ENCODE measurements at places on chromosomes 2 and 18.

GRCh38 chr2:168245074-168245825 lies 2.1 kb downstream of the STK39 start:
- DNase-seq, result no peak

GRCh38 chr2:36918307-36918706 lies 48.0 kb downstream of the STRN start:
- no peak for DNase-seq

DNA sequence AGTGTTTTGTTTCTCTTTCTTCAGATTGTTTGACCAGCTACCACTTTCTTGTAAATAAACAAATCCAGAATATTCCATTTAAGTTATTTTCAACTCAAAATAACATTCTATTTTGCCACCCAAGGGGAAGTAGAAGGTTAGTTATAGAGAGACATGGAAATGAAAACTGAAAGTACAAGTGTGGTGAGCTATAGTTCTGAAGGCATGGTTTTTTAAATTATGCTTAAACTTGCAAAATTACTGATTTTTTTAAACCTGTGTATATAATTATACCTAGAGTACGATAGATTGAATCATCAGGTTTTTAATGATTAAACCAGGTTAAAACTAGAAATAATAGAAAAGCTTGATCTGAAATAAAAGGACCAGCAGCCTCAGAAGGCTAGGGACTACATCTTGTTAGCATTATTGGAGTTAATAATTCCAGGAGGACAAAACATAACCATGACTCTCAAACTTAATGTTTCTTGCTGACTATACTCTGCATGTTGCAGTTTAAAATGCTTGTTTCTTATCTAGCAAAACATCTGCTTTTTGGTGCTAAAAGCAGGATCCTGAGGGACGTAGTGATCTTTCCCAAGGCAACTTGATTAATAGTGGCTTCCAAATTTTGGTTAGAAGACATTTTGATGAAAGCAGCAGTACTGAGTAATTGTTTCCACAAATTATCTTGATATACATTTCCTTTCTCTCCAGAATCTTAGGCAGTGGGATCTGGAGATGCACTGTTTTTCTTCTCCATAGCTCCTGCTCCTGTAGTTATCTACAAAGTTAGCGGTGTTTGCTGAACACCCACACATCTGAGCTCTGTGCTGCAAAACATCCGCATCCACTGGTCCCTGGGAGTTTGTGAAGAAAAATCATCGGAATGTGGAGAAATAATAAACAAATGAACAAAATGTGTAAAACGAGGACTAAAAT lies 327.2 kb upstream of the PKDCC start:
- no peak for DNase-seq

GRCh38 chr2:217396586-217396985 lies 536.7 kb upstream of the TNP1 start:
- DNase-seq, result no peak

- no peak for DNase-seq
Observed at GRCh38 chr2:14756981-14757657, 124.6 kb downstream of the LRATD1 start.

- DNase-seq, result no peak
Observed at GRCh38 chr18:50306944-50307343, 19.5 kb upstream of the CXXC1 start.

- no peak for DNase-seq
Observed at GRCh38 chr2:21231985-21232384, 108.2 kb downstream of the TDRD15 start.

GRCh38 chr18:67359873-67360838 lies 156.4 kb downstream of the DSEL start:
- peak; percentile 18 for DNase-seq

- DNase-seq, result no peak
Observed at GRCh38 chr2:128354726-128355470, 36.2 kb upstream of the HS6ST1 start.

DNA sequence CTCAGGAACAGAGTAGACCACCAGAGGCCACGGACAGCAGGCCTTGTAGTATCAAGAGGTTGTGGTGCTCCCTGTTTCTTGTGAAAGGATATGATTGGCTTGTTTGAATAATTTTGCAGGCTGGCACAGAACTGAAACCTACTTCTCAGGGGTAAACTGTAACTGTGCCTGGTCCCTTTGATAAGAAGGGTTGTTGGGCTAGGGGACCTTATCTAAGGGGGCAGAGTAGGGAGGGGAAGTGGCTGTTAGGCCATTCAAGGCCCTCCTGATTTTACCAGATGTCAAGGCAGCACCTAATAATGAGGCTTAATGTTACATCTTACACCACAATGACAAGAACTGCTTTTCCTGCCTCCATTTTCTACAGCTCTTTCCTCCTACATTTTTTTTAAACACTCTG lies 45.6 kb downstream of the GPR39 start:
- no peak for DNase-seq

GRCh38 chr2:233836359-233836758 lies 18.0 kb downstream of the HJURP start:
- DNase-seq, result no peak

DNA sequence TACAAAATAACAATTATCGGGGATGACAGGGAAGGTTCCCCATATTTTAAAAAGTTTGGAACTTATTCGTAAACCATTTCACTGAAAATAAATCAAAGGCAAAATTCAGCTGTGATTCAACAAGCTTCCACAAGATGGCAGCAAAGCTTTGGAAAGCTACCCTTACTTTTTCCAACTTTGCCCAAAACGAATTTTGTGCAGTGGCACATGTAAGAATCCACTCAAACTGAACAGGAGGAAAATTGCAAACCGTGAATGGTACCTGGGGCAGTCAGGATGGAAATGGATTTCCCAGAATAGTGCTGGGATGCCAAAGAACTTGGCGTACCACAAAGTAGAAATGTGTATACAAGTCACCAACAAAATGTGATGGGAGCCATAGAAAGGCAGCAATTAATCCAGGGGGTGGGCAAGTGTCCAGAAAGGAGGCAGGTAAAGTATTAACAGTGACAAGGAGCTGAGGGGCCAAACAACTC lies 10.7 kb downstream of the RPL31 start:
- DNase-seq, result peak; percentile 62

- DNase-seq, result no peak
Observed at GRCh38 chr18:457140-457519, 43.4 kb downstream of the COLEC12 start.

DNA sequence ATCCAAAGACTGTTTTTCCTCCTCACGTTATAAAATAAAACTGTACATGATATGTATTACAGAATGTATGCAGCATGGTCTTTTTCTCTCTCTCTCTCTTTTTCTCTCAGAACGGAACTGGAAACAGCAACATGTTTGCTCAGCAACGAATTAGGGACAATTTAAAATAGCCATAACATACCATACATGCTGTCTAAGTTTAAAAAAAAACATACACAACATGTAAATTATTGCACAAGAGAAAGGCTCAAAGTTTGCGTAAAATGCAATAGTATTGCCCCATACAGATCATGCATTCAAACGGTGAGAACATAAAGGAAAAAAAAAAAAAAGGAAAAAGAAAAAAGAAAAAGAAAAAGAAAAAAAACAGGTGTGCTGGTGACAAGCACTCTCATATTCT lies 93.6 kb downstream of the BCL11A start:
- no peak for DNase-seq

DNA sequence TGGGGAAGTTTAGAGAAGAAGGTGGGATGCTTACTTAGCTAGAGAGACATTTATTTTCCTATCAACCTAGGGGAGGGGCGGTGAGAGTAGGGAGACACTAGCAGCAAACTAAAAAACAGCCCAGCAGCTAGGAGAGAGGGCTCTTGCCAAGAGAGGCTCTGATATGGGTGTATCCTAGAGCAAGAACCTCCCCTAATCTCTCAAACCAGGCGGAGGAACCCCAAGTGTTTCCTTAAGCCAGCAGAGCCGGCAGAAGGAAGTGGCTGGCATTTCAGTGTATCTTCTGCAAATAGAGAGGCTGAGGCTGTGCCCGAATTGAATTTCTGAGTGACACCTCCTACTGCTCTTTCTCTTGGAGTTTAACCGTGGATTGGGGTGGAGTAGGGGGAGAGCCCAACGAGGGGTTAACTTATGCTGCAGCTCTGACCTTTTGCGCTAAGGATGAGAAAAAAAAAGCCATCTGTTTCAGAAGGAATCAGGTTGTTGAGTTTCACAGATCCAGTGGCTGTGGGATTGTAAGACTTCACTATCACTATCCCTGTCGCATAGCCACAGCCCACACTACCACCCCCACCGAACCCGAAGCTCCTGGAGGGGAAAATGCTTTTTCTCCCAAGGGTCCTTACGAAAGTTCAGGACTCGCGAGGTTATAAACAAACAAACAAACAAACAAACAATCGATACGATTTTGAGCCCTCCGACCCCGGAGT lies 1.4 kb downstream of the ST8SIA5 start:
- DNase-seq, result no peak

GRCh38 chr18:29651122-29651680 lies 1391.3 kb downstream of the DSC3 start:
- DNase-seq, result no peak

- DNase-seq, result no peak
Observed at GRCh38 chr2:83435989-83436388, 1023.1 kb downstream of the SUCLG1 start.

DNA sequence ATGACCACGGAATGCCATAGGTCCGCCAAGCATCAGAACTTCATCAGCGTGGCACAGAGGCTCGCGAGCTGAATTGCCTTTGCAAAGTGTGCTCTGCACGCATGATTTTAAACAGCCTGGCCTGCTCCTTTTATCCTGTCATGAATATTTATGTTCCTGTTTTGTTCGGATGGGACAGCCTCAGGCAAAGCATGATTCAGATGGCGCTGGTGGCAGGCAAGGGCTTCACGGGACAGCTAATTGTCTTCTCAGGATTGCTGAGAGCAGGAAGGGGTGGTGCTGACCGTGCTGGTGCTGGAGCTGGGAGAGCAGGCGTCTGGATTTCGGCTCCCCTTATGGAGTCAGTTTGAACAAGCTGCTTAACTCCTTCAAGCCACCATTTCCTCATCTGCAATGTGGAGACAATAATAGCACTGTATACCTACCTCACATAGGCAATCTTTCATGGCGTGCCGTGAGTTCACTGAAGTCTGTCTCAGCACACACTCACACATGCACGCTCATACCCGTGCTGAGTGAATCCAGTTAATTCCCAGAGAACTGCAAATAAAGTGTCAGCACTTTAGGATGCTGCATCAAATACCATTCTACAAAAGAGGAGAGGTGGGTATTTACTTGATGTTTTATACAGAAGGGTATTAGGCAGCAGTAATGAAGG lies 79.7 kb upstream of the APCDD1 start:
- no peak for DNase-seq
